ENCODE measurements at places on chromosomes 2 and 18.

- no peak for DNase-seq
Observed at GRCh38 chr2:150165988-150166312, 321.5 kb downstream of the RND3 start.

- DNase-seq = no peak
Observed at GRCh38 chr2:239533569-239534316, 132.9 kb upstream of the HDAC4 start.

- DNase-seq = no peak
Observed at GRCh38 chr18:78448106-78448505, 531.5 kb upstream of the SALL3 start.

- DNase-seq = no peak
Observed at GRCh38 chr2:98088261-98088660, 1.3 kb downstream of the VWA3B start.

- no peak for DNase-seq
Observed at GRCh38 chr2:100861340-100861739, 41.4 kb downstream of the NPAS2 start.

DNA sequence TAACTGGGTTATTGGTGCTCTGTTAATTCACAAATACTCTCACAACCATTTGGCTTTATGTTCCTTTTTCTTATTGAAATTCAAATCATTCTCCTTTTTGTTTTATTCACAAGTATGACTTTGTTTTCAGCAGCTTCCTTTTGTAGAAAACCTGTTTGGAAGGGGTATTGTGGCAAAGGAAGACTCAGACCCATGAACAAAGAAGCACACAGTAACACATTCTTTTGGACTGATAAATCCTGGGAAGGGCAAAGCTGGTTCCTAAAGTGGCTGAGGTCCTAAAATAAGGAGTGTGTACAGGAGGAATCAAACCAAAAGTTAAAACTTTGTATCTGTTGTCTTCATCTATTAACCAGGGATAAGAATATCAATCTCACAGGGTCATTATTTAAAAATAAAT lies 374.7 kb upstream of the FIGN start:
- DNase-seq = no peak

DNA sequence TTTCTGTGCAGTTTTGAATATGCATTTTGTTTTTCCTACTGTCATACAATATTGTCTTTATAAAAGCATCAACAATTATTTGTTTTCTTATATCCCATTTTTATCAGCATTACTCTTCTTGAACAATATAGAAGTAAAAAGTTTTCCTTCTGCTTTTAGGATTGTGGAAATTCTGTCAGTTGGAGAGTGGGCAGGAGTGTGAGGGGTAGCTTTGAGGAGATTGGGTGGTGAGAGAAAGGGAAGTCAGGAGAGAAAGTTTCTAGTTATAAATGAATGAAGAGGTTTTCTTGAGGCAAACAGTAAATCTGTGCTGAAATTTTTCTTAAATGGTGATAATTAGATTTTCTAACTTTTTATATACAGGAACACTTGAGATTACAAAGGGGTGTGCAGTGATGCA lies 151.7 kb upstream of the NOSTRIN start:
- no peak for DNase-seq

GRCh38 chr2:190646780-190647522 lies 1.9 kb upstream of the NAB1 start:
- no peak for DNase-seq

- DNase-seq = no peak
Observed at GRCh38 chr18:55048892-55049291, 89.6 kb upstream of the CCDC68 start.

DNA sequence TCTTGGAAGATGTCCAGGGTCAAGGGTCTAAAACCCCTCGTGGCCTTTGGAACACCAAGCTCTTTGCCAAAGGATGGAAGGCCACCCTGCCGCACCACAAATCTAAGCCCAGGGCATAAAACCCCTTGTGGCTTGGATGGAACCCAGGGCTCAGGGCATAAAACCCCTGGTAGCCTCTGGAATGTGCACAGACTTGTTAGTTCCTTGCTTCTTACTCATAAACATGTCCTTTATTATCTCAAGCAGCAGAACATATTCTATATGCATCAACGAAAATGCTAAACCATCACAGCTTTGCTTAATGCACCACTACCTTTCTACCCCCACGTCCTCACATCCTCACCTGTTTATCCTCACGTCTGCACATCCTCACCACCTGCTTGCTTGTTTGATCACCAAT lies 998.0 kb downstream of the DSC3 start:
- DNase-seq = no peak

- DNase-seq = no peak
Observed at GRCh38 chr2:2389215-2389614, 58.1 kb upstream of the MYT1L start.

GRCh38 chr2:75592030-75592429 lies 31.3 kb upstream of the EVA1A start:
- DNase-seq = no peak

GRCh38 chr2:202406445-202406978 lies 30.4 kb downstream of the BMPR2 start:
- DNase-seq = no peak

- DNase-seq = no peak
Observed at GRCh38 chr18:74230922-74231714, 60.6 kb downstream of the CYB5A start.

GRCh38 chr2:178761759-178762371 lies 45.4 kb downstream of the TTN start:
- no peak for DNase-seq

- DNase-seq = no peak
Observed at GRCh38 chr2:109499566-109499965, 114.2 kb downstream of the SEPTIN10 start.

DNA sequence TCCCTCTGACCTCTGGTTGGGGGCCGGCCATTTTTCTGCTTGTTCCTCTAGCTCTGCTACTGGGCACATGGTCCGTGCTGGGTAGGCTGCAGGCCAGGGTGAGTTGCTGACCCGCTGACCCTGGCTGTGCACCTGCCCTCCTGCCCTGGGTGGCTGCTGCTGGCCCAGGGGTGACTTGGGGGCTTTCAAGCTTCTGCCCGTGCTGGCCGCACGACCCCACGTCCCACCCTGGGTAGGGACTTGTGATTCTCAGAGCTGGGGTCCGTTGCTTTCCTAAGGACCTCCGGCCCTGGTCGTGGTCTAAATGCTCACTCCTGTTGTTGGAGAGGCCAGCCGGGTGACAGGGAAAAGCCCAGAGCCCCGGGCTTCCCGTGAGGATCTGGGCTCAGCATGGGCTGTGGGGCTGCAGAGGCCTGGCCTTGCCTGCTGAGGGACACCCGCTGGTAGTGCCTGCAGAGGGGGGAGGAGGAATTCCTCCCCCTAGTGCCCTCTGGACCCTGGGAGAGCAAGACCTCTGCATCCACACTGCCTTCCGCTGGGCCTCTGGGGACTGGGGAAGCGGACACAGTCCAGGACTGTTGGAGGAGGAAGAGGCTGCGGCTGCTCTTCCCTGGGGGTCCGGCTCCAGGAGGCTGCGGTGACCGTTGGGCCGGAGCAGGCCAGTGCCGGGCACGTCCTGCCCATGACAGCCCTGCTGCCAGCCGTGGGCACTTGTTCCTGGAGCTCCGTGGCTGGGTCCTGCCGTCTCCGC lies 6.3 kb upstream of the GAL3ST2 start:
- no peak for DNase-seq

GRCh38 chr2:26112201-26112600 lies 60.7 kb upstream of the GAREM2 start:
- DNase-seq = no peak

DNA sequence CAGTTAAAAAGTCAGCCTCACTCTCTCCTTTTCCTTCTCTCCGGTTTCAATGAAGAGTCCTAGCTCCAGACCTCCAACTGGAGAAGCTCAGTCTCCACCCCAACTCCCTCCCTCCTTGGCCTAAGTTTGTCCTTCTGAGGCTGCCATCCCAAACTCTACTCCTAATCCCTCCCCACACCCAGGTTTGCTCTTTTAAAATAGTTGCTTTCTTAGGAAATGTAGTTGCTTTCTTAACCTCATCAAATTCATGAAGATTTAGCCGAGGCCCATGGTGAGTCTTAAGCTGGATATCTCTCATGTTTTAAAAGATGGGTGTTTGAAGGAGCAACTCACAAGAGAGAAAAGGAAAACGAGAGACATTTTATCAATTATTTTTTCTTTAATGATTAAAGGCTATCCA lies 937 bp upstream of the LANCL1 start:
- DNase-seq = no peak

All from activated T-helper 1 cell treated with anti-CD3 and anti-CD28 coated beads, Interleukin-2, amount 50 U/mL, for 16 hours (primary cell).